ENCODE measurements at places on chromosomes 3 and 15.

- no peak for DNase-seq
Measured at GRCh38 chr15:70947351-70948335, 55.0 kb downstream of the LRRC49 start.

DNA sequence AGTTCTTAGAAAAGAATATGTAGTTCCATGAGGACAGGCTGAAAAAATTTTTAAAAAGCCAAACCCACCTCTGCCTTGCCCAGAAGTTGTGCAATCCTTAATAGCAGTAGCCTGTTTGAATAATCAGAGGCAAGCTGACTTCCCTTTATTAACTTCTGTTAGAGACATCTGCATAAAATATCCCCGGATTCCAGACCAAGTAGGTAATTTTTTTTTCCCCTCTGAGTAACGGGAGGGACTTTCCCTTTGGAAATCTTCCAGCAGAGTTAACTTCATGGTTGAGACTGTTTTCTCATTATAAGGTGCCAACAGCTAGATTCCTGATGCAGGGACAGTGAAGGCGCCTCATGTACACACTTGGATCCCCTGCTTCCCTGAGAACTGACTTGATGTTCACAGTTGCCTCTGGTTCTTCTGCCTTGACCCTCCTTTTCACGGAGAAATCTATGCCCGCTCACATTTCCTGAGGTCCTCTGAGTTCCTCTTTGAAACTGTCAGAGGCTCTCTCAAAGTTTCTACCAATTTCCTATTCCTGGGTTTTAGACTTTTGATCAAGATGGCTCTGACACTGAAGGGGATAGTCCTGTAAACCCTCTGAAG, 227.6 kb upstream of the BHLHE40 start:
- peak; percentile 61 for DNase-seq

- no peak for DNase-seq
Measured at GRCh38 chr3:71117572-71118247, 465.8 kb downstream of the FOXP1 start.

- DNase-seq: no peak
Measured at GRCh38 chr15:90449206-90449735, 61.2 kb downstream of the IQGAP1 start.

- DNase-seq: peak; percentile 81
Measured at GRCh38 chr3:149494022-149494758, 19.7 kb downstream of the TM4SF4 start.

- DNase-seq: no peak
Measured at GRCh38 chr3:108486338-108486737, 24.1 kb downstream of the MYH15 start.

DNA sequence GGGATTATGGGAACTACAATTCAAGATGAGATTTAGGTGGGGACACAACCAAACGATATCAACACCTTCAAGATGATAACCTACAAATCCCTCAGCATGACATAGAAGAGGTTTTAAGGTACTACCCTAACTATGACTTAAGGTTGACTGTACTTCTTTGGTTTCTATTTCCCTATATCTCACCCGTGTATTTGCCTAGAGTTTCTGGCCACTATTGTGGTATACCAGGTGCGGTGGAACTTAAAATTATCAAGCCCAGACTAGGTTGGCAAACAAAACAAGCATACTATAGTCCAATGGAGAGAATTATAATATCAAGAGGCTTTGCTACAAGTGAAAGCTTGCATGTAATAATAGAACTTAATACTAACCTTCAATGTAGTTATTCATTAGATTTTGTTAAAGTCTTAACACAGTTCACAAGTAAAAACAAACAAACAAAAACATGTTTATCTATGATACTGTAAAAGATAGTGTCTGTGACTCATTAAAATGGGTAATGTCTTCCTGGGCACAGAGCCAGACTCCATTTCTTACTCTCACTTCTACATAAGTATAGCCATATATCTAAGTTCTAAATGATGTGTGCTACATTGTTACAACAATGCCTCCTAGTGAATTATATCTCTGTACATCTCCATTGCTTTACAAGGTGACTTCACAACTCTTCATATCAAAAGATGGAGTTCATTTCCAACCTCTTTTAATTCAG, 479.1 kb downstream of the ZBBX start:
- no peak for DNase-seq

DNA sequence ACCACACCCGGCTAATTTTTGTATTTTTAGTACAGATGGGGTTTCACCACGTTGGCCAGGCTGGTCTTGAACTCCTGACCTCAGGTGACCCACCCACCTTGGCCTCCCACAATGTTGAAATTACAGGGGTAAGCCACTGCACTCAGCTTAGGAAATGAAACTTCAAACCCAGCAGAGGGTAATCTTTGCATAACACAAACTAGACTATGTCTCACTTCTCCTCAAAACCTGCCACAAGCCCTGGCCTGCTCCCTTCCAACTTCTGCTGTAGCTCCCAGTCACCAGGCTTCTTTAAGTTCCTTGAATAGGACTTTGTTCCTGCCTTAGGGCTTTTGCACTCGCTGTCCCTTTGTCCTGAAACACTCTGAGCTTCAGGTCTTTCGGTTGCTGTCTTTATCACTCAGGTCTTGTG, 39.2 kb upstream of the SEMA4B start:
- no peak for DNase-seq

GRCh38 chr3:134992586-134992985, 197.5 kb downstream of the EPHB1 start:
- no peak for DNase-seq

- no peak for DNase-seq
Measured at GRCh38 chr15:32928876-32929275, 211.1 kb downstream of the GREM1 start.

- no peak for DNase-seq
Measured at GRCh38 chr3:5301651-5302297, 114.3 kb downstream of the EDEM1 start.

GRCh38 chr15:84823282-84823878, 6.2 kb downstream of the ALPK3 start:
- no peak for DNase-seq

DNA sequence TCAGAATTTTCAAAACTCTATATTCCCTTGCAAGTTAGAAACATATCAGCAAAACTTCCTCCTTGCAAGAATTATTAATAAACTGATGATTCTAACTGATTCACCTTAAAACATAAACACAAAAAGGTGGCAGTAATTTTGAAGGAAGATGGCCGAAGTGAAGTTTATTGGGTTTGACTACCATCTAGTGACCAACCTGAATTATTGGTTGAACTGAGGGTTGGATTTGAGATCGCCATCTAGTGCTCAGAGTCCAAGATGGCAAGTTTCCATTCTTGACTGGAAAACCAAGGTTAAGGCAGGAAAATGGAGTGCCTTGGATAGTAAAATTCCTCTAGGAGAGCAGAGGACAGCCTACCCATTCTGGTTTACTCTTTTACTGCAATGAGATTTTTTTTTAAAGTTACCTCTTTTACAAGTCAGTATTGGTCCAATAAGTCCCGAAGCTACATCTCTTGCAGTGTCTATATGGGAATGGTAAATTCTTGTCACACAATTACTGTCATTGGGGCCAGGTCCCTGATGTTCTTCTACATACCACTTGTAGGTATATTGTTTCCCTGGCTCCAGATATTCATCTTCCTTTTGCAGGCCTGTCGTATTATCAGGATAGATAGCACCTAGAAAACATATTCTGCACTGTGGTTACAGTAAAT, 51.6 kb upstream of the CP start:
- peak; percentile 78 for DNase-seq

DNA sequence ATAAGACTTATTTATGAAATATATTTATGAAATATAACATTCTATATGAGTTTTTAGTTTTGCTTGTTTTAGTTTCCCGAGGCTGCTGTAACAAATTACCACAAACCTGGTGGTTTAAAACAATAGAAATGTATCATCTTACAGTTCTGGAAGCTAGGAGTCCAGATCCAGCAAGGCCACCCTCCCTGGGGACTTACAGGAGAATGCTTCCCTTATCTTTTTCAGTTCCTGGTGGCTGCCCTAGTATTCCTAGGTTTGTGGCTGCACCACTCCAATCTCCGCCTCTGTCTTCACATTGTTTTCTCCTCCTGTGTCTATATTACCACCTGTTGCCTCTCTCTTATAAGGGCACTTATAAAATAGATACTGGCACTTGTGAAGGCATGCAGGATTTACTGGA, 877.8 kb downstream of the TUSC7 start:
- no peak for DNase-seq

- no peak for DNase-seq
Measured at GRCh38 chr3:53630547-53630946, 136.1 kb downstream of the CACNA1D start.

DNA sequence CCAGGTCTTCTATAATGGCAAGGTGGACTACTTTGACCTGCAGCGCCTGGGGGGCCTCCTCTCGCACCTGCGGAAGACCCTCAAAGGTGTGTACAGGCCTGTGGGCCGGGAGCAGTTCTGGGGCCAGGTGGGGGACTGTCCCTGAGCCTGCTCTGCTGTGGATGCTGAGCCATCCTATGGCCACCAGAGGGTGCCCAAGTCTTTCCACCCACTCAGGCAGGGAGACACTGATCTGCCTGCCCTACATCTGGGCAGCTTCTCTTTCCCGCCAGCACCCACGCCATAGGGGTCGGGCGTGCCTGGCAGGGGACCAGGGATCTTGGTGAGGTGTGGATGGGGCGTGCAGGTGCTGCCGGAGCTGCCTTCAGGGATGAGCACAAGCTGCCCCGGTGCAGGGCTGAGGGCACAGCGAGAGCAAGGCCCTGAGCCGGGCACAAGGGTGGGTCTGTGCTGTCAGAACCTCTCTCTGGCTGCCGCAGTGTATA, 14.1 kb downstream of the RNF123 start:
- no peak for DNase-seq
